NCI-H82 (cell line): ENCODE measurements at places on chromosomes 2 and 18.
A peak's percentile ranks its signal among the peaks of the same experiment; 100 is the strongest.

DNA sequence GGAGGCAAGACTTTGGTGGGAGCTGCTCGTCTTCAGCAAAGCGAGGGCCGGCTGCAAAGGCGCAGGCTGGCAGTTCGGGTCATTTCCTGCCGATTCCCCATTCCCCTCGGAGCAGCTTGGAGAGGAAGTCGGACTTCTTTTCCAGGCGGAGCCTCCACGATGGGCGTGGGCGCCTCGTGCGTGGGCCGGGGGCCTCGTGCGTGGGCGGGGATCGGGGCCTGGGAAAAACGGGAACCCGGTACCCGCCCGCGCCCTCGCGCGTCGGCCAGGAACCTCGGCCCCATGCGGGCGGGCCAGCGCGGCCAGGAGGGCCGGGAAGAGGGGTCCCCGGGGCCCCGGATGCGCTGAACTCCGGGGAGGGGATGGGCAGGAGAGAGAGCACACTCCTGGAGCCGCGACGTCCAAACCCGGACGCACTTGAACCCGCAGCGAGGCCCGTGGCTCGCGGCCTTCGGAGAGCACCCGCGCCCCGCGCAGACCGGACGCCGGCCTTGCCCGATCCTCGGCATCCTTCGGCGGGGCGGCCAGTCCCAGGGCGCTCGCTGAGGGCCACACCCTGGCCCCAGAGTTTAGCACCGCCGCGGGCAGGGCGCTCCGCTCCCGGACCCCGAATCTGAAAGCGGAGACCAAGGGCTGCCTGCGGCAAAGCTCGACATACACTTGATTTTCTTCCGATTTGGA, 368.4 kb downstream of the MTX2 start:
- DNase-seq: peak; percentile 54

DNA sequence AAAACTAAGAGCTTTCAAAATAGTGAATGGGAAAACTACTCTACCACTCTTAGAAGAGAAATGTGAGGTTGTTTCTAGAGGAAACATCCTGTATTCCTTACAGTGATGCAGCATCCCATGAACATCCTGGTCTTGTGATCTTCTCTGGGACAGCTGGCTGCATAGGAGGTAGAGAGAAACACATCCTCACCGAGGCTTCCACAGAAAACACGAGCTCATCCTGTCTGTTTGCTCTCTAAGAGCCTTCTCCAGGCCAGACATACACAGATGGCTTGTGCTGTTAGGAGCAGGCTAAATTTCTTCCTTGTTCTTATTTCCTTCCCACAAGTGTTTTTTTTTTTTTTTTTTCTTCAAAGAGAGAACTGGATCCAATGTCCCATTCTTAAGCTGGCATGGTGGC, 14.7 kb upstream of the FZD7 start:
- DNase-seq: peak; percentile 22

- DNase-seq: peak; percentile 67
These were observed 750 bp downstream of the STRADB start for GRCh38 chr2:201452058-201452921.

- no peak for DNase-seq
These were observed 170.7 kb upstream of the NRP2 start for GRCh38 chr2:205511641-205512040.

GRCh38 chr18:72942766-72943165, 75.0 kb upstream of the NETO1 start:
- DNase-seq: no peak

- no peak for DNase-seq
These were observed 31.4 kb downstream of the POLR1A start for GRCh38 chr2:86074256-86074655.

DNA sequence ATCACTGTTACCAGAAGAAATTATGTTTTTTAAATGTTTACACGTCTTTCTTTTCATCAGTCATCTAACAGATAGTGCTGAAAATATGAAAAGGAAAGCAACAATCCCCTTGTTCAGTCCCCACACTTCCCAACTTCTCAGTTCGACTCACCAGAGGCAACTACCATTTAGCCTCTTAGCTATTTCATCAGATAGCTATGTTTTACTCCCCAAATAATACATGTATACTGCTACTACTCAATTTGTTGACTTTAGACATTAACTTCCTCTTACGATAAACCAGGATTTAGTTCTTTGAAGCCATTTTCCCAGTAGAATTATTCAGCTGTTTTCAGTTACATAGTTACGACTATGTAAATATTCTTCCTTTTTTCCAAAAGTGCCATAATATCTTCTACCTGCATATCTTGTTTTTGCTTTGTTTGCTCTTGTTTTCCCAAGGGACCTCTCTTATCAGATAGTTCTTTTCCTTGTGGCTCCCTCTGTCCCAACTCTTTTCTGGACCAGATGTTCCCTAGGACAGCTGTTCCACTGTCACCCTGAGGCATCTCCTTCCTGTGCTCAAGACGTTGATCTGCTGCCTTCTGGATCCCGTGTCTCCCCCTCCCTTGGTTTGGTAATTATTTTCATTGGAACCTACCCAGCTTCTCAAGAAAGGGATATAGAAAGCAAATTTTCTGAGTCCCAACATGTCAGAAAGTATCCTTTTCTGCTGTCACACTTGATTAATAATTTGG, 289.3 kb upstream of the TANK start:
- no peak for DNase-seq

- DNase-seq: no peak
These were observed 9.4 kb downstream of the REV1 start for GRCh38 chr2:99480390-99480789.
